ENCODE measurements at places on chromosomes 1 and 21.

- DNase-seq = no peak
These were observed 9.9 kb upstream of the DCAF6 start for GRCh38 chr1:167926486-167926997.

DNA sequence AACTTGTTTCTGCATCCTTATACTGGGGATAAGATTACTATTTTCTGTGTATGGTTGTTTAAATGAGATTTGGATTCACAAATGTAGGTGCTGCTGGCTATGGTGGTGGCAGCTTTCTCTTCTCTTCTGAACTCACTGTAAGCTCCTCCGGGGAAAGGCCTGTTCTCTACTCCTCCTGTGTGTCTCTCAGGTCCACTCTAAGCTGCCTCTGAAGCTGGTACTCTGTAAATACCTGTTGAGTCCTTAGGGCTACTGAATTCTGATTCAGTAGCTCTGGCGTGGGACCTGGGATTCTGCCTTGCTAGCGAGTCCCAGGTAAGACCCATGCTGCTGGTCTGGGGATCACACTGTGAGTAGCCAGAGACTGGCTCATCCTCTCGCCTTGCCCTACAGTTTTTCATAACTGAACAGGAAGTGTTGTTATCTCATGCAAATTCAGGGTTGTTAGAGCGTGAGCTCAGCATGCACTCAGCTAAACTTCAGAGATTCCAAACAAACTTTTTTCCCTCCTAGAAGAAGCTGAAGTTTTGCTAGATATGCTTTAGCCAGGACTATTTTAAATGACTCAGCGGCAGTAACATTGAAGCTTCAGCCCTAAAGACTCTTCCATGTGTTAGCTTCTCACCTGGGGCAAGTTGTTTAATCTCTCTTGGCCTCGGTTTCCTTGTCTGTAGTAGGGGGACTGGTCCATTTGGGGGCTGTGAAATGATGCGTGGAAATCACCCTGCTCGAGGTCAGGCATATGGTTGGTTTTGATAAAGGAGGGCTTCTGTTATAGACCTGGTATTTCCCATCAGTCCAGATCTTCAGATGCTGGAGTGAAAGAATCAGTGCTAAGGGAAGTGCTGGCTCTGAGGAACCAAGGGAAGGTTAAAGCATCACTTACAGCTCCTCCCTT is 271.5 kb upstream of the TMEM51 start:
- DNase-seq = no peak

DNA sequence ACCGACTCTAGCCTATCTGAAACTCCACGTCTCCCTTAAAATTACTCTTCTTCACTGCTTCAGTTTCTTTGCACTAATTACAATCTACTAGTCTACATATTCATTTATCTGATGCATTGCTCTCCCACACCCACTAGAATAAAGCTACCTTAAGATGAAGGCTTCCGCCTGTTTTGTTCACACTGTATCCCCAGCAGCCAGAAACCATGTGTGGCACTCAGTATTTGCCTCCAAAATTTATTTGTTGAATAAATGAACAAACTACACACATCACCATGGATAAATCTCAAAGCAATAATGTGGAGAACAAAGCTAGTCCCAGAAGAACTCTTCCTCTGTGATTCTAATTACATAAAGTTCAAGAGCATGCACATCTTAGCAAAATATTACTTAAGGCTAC is 95.7 kb downstream of the DSCAM start:
- no peak for DNase-seq

- DNase-seq = no peak
These were observed 797.6 kb downstream of the ADGRL2 start for GRCh38 chr1:82598337-82598736.

DNA sequence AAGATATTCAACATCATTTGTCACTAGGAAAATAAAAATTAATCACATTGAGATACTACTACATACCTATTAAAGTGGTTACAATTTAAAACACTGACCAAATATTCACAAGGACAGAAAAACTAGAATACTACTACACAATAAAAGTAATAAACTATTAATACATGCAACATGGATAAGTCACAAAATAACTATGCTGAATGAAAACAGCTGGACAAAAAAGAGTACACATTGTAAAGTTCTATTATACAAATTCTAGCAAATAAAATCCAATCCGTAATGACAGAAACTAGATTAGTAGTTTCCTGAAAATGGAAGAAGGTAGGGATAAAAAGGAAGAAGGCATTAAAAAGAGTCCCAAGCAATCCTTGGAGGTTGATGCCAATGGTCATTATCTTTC is 348.7 kb upstream of the PTBP2 start:
- no peak for DNase-seq
